ENCODE measurements at places on chromosomes 11 and 22.

GRCh38 chr11:60657888-60658287 is 41.5 kb upstream of the MS4A8 start:
- DNase-seq = peak; percentile 76

GRCh38 chr11:6417907-6418556 is 862 bp downstream of the APBB1 start:
- no peak for DNase-seq

GRCh38 chr11:22725079-22725478 is 58.7 kb downstream of the GAS2 start:
- DNase-seq = no peak

- DNase-seq = no peak
Observed at GRCh38 chr11:76140912-76141574, 65.3 kb downstream of the WNT11 start.

- no peak for DNase-seq
Observed at GRCh38 chr11:121625777-121626506, 173.2 kb upstream of the SORL1-AS1 start.

DNA sequence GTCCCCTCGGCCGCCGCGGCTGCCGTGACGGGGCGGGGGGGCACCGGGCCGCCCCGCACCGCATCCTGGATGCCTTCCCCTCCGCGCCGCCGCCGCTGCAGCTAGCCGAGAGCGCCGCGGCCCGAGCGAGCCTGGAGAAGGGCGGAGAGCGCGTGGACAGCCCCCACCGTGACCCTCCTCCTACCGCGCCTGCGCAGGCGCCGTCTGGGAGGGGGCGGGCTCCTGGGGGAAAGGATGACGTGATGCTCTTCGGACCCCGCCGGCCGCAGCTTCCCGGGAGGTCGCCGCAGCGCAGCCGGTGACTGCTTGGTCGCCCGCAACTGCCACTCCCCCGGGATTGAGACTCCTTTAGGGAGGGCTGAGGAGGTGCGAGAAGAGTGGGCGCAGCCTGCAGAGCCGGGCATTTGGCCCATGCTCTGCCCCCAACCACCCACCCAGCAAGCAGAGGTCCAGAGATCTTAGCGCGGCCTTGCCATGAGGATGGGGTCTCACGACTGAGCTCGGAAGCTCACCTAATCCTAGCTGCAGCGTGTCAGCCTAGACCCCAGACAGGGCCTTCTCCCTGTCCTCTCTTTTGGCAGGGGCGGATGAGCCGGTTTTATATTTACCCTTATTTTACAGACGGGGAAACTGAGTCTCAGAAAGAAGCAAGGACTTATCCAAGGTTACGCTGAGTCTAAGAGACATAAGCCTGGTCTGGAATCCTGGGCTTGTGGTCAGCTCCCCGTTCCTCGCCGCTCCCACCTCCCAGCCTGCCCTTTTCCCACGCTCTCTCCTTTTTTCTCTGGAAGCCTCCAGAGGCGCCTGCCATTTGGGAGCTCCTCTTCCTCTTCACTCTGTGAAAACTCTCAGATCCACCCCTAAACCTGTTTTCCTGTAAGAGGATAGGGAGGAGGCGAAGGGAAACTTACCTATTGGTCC is at the start of gene DENND5A:
Gene DENND5A (minus strand): TSS at position 140 of the 921 bp plus-strand sequence. CDS start 281 bp downstream, outside the sequence.
- DNase-seq = peak; percentile 75

DNA sequence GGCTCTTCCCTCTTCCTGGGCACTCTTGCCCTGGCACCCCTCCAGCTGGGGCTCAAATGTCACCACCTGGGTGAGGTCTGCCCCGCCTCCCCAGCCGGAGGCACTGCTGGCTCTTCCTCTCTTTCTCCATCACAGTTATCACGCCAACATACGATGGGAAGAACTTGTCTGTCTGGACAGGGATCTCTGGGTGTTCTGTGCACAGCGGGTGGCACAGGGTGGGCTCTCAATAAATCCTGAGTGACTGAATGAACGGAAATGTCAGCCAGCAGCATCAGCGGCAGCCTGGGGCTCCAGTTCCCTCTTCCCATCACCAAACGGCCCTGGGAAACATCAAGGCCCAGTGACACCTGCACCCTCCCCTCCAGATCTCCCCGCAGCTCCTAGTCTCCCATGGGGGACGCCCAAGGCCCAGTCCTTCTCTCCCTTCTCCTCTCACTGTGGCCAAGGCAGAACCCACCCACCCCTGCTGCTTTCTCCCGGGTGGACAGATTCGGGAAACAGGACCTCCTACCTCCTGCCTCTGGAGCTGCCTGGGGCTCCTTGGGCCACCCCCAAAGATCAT is 440 bp upstream of the SLC25A45 start:
- DNase-seq = peak; percentile 72

- peak; percentile 85 for DNase-seq
Observed at GRCh38 chr22:28029201-28029948, 110.3 kb upstream of the PITPNB start.

GRCh38 chr22:26435327-26436093 is 6.5 kb downstream of the ASPHD2 start:
- DNase-seq = no peak

DNA sequence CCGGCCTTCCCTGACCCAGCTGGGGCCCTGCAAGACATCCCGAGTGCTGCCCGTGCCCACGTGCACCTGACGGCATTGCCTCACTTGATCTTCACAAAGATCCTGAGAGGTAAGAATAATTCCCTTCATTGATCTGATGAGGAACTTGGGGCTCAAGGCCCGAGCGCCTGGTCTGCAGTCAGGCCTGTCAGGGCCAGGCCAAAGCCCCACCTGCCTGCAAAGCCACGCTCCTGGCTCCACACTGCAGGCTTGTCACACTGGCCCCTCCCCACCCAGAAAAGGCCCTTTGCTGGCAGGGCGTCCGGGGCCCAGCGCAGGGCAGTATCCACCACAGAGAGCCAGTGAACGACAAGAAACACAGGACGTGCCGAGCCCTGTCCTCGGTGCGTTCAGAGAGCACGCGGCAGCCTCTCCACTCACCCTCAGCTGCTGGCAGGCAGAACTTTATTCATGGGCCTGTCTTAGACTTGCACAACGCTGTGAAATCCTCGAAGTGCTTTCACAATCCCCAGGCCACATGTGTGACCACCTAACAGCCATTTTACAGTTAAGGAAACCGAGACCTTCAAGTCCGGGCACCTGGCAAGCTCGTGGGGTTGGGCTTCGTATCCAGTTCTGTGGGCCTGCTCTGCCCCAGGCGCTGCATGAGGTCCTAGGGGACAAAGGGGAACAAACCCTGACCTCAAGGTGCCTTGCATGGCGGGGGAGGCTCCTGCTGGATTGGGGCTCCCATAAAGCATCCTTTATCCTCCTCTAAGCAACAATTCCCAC is 14.8 kb downstream of the KIAA0930 start:
- DNase-seq = no peak

DNA sequence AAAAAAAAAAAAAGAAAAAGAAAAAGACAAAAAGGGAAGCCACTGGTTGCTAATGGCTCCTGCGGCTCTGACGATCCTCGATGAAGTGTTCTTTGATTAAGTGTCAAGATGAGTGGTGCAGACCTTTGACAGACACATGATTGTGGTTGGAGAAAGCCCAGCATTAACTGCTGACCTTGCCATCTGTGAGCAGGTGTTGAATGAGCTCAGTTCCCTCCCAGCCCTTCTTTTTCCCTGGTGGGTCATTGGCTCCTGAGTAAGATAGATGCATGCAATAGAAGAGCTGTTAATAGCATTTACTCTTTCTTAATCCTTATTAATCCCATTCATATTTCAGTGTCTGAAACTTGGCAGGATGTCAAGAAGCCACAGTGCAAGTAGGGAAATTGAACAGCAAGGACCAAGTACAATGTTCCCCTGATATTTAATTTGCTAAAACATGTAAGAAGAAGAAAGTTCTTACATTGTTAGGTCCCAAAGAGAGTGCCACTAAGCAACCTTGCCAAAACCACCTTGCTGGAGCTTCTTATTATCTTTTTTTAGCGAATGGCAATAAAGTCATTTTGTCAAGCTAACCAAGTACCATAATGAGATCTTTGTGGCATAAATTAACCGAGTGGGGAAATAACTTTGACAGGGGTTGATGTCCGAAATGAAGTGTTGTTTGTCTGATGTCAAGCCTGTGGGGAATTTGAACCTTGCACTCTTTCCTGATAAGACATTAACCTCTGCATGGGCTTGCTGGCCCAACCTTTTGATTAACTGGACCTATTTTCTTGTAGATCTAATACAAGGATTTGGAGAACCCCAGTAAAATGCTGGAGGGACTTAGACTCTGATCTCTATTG is 113.7 kb downstream of the PTPRJ start:
- peak; percentile 67 for DNase-seq
